ENCODE measurements at places on chromosomes 12 and 14. TPM values are rescaled to one million over a fixed set of nuclear protein-coding genes. Genes with fewer than 3 reads are reported as not detected.

The HOXC11 gene
- total RNA-seq, result not detected

- no peak for DNase-seq
These were observed 15.5 kb upstream of the ANO4 start for GRCh38 chr12:100778967-100779590.

The PRH2 gene
- not detected for total RNA-seq

The L2HGDH gene
- 2.4 TPM for total RNA-seq

The GPR84 gene
- total RNA-seq, result under 0.01 TPM

DNA sequence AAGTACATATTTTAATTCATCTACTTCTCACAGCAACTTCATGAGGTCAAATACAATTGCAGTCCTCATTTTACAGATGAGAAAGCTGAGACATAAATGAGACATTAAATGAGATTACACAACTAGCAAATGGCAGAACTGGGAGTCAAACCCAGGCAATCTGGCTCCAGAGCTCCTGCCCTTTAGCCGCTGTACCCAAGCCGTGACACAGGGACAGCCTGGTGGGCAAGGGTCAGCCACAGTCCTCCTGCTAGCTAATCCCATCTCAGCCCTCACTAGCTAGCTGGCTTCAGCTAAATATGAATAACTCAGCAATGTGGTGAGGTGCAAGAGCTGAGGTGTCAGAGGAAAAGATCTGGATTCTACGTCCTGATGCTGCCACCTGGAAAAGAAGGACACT, 54.8 kb downstream of the NINJ2 start:
- DNase-seq, result no peak

GRCh38 chr12:61654698-61655097, 605.5 kb upstream of the USP15 start:
- no peak for DNase-seq

All from lung microvascular endothelial cell (primary cell).